ENCODE measurements at places on chromosomes 11 and 22. TPM values are rescaled to one million over a fixed set of nuclear protein-coding genes. Genes with fewer than 3 reads are reported as not detected.

IL17REL gene
- total RNA-seq: not detected

CATSPERZ gene
- not detected for total RNA-seq

NAV2 gene
- 2.1 TPM for total RNA-seq

TTC12 gene
- total RNA-seq: 92.0 TPM

ANKRD49 gene
- total RNA-seq: 61.3 TPM

C11orf97 gene
- total RNA-seq: not detected

MRGPRX3 gene
- total RNA-seq: not detected

DTX4 gene
- 3.5 TPM for total RNA-seq

MYBPC3 gene
- total RNA-seq: not detected
